ENCODE measurements at places on chromosomes 5 and 9.

DNA sequence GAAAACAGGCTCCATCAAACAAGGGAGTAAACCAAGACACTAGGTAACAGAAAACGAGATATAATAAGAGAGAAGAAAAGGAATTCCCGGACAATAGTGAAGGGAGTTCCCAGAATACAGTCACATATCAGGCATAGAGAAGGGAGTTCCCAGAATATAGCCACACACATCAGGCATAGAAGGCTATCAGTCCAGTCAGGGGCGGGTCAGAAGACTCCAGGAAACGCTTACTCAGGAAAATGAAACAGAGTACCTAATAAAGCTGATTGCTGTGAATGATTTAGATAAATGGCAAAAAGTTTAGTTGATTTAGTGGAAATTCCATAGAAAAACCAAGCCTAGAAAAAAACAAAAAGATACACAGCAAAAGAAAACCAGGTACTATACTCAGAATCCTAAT lies 4.9 kb downstream of the TOMM5 start:
- DNase-seq, result no peak

DNA sequence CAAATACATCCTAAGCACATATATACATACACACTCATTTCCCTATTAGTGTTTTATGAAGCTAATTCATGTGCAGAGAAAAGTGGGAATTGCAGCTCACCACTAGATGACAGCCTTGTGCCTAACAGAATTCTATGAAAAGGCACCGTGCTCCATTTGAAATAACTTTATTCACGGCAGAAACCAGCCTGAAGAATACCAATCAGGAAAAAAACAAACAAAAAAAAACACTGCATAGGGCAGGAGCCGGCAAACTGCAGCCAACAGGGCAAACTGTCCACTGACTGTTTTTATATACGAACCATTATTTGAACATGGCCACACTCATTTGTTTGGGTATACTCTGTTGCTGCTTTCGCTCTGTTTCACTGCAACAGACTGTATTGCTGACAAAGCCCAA lies 33.6 kb downstream of the ERMP1 start:
- DNase-seq, result no peak

- peak; percentile 49 for DNase-seq
Observed at GRCh38 chr9:37650873-37651768, at the start of gene FRMPD1. FRMPD1 (plus strand) TSS chr9:37650954; CDS start chr9:37692642, 41,688 bp downstream.

DNA sequence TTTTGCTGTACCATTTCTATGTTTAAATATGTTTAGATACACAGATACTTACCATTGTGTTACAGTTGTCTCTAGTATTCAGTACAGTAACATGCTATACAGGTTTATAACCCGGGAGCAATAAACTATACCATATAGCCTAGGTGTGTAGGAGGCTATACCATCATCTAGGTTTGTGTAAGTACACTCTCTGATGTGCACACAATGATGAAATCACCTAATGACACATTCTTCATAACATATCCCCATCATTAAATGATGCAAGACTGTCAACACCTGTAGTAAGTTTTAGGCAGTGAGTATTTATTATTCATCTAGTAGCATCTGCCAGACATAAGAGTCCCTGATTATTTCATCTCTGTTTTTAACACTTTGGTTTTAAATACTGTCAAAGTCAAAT lies 7.3 kb upstream of the DHFR start:
- no peak for DNase-seq

Data from central memory CD4-positive, alpha-beta T cell (primary cell).